T1000 (cell line): ENCODE measurements at places on chromosomes 3 and 15.

GRCh38 chr15:88832820-88833730, 29.8 kb downstream of the ACAN start:
- DNase-seq, result no peak

DNA sequence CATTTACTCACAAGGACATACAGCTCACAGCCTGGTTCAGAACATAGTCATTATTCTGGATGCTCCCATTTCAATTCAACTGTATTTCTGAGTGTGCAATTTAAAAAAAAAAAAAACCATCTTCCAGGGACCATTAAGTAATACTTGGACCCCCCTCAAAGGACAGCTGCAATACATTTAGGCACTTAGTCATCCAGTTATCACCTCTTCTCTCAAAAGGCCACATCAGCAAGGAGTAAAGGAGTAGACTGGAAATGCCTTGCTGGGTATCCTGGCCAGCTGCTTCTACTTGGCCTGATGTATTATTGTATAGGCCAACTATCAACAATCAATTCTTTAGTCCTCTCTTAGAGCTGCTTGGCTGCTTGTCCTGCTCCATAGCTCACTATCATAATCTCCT, 211.4 kb upstream of the SETMAR start:
- no peak for DNase-seq

DNA sequence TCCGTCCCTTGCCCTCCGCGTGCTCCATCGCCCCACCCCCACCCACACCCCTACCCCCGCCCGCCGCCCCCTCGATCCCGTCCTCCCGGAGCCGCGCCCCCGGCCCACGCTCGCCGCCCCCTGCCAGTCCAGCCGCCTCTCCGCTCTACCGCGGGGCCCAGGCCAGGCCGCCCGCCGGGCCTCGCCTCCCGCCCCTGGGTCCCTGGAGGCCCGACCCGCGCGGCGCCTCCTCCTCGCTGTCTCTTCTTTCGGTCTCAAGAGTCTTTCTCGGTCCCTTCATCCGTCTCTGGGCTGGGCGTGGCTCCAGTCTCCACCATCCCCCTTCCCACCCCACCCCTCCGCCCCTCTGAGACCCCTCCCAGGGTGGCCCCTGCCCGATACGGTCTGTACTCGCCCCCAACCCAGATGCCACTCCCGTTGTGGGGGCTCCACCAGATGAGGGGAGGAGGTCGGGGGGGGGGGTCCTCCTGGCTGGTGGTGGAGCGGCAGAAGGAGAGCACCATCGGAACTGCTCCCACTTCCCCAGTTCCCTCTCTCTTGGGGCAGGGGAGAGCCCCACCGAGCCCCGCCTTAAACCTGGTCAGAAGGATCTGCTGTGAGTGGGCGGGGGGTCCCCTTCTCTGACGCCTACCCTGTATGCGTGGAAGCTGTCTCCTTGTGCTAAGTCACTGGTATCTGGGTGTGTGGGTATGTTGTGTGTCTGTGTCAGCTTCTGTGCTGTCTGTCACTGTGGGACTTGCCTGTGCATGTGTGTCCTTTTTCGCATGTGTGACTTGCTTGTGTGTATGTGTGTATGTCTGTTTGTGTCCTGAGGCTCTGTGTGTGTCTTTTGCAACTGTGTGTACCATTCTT, 1.0 kb downstream of the PRKCD start:
- DNase-seq, result no peak

GRCh38 chr3:147507638-147508286, 98.6 kb downstream of the ZIC1 start:
- DNase-seq, result no peak

- no peak for DNase-seq
Measured at GRCh38 chr15:53527996-53528395, 231.5 kb downstream of the WDR72 start.

- no peak for DNase-seq
Measured at GRCh38 chr3:40718209-40718608, 193.4 kb downstream of the ZNF621 start.

GRCh38 chr15:86373147-86373546, 293.5 kb downstream of the AGBL1 start:
- no peak for DNase-seq

DNA sequence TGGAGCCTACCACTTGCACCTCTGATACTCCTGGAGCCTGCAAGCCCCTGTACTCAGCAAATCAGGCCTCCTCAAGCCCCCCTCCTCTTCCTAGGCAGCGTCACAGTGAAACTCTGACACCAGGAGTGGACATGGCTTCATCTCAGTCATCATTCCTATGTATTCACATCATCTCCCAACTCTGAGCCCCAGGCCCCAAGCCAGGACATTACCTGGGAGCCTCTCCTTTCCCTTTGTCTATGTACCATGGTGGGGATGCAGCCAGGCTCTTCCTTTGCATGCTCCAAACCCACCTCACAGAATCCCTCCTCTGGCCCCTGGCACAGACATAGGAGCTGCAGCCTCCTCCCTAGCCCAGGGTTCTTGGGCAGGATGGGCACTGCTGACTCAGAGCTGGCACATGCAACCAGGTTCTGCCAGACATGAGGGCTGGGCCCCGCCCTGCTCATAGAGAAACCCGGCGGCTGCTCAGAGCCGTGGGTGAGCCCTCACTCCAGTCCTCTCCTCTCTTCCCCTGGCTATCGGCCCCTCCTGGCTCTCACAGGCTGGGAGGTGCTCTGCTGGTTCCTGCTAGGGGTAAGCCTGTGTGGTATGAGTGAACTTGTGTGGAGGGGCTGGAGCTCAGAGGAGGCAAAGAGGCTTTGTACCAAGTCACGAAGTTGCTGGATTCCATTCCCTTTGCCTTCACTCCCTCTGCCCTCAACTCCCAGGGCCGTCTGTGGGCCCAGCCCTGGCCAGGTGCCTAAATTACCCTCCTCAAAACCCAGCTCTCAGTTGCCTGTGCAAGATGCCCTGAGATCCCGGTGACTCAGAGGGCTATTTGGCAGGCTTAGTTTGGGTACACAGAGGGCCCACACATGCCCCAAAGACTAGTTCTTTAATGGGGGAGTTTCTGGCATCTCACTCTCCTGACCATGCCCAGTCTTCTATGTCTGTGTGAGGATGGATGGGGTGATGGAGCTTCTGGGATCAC, 1.9 kb upstream of the PLCD1 start:
- DNase-seq, result peak; percentile 72

DNA sequence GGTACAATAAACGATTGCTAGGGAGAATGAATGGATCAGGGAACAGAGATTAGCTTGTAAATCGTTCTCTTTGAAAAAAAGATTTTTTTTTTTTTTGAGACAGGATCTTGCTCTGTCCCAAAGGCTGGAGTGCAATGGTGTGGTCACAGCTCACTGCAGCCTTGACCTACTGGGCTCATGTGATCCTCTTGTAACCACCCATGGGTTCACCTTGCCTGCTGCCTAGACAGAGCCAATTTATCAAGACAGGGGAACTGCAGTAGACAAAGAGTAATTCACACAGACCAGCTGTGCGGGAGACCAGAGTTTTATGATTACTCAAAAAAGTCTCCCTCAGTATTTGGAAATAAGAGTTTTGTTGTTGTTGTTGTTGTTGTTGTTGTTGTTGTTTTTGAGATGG, 39.6 kb downstream of the METTL6 start:
- DNase-seq, result no peak

DNA sequence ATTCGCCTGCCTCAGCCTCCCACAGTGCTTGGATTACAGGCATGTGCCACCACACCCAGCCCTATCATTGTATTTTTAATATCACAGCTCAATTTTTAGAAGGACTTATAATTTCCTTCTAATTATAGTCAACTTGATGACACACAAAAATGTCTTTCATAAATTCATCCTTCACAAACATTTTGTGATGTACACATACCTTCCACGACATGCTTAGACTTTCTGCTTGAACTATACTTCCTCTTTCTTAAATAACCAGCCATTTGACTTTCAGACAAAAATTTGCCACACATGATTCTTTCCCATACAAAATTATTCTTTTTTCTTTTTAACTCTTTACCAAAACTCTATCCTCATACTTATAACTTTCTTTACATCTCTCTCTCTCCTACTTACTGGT, 48.4 kb upstream of the CCK start:
- DNase-seq, result no peak

DNA sequence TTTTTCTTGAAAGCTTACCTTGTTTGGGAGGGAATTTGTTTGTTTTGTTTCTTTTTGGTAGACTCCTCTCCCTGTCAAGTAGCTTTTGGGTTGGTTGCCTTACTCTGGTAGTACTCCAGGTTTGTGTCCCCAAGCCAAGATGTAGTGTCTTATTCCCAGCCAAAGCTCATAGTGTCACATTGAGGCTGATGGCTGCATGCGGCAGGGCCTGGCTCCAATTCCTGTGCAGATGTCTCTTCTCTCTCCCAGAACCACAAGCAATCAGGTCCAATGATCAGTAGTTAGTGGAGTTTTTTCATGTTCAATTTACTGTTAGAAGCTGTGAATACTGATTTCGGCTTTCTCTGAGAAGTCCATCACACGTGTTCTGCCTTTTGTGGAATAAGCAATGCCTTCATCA, 221.1 kb upstream of the THBS1 start:
- DNase-seq, result no peak
